CD4-positive, alpha-beta T cell (primary cell): ENCODE measurements at places on chromosomes 13 and 19.

DNA sequence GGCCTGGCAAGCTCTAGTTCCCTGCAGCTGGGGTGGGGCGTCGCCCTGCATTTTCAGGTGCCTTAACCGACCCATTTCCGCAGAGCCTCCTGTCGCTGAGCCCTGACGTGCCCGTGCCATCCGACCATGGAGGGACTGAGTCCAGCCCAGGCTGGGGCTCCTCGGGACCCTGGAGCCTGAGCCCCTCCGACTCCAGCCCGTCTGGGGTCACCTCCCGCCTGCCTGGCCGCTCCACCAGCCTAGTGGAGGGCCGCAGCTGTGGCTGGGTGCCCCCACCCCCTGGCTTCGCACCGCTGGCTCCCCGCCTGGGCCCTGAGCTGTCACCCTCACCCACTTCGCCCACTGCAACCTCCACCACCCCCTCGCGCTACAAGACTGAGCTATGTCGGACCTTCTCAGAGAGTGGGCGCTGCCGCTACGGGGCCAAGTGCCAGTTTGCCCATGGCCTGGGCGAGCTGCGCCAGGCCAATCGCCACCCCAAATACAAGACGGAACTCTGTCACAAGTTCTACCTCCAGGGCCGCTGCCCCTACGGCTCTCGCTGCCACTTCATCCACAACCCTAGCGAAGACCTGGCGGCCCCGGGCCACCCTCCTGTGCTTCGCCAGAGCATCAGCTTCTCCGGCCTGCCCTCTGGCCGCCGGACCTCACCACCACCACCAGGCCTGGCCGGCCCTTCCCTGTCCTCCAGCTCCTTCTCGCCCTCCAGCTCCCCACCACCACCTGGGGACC lies 1.2 kb downstream of the ZFP36 start:
- DNase-seq = peak; percentile 83

DNA sequence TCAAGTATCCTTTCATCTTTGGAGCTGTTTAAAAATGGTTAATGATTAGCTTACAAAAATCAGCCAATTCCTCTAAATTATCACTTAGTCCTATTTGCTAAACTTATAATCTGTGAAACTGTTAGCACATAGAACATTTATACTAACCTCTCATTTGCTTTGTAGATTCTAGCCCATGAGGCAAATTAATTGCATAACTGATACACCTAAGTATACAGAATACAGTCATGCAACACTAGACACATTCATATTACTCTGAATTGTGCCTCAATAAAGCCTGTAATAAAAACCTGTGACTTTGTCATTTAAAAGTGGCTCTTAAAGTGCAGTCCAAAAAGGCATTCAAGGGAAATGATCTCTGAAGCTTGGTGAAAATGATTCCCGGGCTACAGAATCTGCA lies 21.0 kb downstream of the SERPINE3 start:
- DNase-seq = no peak

- no peak for DNase-seq
Measured at GRCh38 chr19:17599780-17600179, 44.3 kb downstream of the COLGALT1 start.

GRCh38 chr19:46785054-46785979 lies 3.1 kb downstream of the SLC1A5 start:
- no peak for DNase-seq

GRCh38 chr13:73954808-73955207 lies 179.4 kb downstream of the KLF12 start:
- DNase-seq = no peak

GRCh38 chr19:16637535-16637934 lies 9.5 kb upstream of the MED26 start:
- no peak for DNase-seq

DNA sequence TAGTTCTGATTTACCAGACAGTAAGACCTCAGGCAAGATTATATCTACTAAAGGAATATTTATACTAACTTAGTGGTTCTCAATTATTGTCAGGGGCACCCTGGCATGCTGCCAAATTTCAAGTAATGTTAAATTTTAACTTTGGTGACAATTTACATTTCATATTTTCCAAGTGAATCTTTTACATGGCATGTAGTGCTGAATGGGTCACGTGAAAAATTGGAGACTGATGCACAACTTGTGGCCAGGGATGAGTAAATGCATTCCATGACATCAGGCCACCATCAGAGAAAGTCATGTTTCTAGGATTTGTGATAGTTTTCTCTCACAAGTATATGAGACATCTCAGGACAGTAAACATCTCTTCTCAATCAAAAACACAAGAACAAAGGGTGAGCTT lies 202.6 kb upstream of the SOX21 start:
- no peak for DNase-seq

- no peak for DNase-seq
Measured at GRCh38 chr13:25384758-25385410, 13.1 kb downstream of the ATP8A2 start.

DNA sequence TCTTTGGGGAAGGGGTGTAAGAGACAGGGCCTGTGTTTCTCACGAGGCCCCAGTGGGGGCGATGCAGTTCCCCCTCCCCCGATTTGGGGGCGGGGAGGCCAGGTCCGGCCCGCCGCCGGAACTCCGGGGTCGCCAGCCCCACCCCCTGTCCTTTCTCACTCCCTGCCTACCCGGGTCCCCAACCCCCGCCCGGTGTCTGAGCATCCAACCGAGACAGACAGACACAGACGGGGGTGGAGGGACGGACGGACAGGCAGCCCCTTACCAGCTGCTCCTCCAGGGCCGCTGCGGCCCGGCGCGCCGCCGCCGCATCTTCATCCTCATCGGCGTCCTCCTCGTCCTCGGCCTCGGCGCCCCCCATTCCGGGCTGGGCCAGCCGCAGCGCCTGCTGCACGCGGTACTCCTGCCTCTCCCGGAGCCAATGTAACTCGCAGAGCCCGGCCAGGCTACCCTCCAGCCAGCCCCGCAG lies 397 bp downstream of the DACT3 start:
- no peak for DNase-seq

GRCh38 chr19:16922949-16923348 lies 34.1 kb downstream of the F2RL3 start:
- no peak for DNase-seq

DNA sequence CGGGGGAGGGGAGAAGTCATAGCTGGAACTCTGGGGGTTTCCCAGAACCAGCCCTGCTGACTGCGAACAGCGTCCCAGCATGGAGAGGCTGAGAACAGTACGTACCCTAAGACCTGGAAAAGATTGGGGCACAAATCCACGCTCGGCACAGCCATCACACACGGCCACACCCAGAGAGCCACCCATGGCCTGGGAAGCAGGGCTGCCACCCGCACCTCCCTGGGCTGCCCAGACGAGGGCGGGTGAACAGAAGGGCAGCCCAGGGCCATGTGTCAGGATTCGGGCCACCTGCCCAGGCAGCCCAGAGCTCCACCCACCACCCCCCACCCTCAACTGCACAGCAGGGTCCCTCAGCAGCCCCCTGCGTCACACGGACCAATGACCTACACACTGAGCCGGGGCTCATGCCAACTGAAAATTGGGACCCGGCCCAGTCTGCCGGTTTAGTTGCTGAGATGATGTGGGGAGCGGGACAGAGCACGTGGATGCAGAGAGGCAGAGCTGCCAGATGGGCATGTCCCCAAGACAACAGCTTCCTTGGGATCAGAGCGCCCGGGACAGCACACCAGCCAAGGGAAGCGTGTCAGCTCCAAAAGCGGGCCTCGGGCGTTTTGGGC lies 8.5 kb downstream of the UBXN6 start:
- DNase-seq = no peak

GRCh38 chr19:37991841-37992248 lies 84.8 kb downstream of the SIPA1L3 start:
- DNase-seq = no peak

GRCh38 chr19:8641908-8642547 lies 11.6 kb downstream of the NFILZ start:
- DNase-seq = no peak

DNA sequence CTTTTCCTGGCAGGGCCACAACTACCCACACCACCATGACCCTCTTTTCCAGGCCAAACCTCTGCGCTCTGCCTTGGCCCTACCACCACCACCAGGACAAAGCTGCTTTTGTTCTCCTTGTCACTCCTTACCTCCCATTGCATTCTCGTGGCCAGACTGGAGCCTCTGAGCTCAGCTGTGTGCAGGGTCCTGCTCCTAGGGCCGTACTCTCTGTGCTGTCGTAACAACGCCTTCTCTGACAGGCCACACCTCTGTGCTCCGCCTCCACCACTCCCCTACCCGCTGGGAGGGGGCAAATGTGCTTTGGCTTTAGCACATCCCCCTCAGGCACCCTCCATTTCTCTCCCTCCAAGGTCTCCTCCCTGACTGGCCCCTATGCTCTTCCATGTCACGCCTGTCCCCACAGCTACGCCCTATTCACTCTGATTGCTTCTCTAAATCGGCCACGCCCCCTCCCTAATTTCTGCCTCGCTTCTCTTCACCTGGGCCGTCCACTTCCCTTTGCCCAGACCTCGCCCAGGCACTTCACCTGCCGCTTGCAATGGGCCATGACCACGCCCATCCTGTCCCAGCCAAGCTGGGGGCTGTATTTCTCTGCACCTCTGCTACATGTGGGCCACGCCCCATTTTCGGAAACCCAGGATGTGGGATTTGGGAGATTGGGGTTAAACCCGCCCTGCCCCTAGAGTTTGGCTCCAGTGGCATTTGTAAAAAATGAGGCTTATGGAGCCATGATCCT lies 472.3 kb downstream of the KLF12 start:
- no peak for DNase-seq

DNA sequence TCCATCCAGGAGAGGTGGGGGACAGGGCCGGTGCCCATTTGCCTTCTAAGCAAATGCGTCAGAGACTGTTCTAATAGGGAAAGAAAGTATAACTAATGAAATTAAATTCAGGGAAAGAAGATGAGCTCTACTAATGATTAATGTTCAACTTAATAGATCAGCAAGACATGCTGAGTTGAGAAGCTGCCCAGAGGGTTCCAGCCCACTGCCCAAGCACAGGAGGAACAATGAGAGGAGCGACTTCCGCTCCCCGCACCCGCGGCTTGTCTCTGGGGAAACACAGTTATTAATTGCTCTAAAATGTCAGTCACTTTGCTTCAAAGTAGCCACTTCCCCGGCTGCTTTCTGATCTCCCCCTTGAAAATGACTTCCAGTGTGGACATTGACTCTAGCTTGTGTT lies 331.3 kb downstream of the UQCRFS1 start:
- DNase-seq = no peak

DNA sequence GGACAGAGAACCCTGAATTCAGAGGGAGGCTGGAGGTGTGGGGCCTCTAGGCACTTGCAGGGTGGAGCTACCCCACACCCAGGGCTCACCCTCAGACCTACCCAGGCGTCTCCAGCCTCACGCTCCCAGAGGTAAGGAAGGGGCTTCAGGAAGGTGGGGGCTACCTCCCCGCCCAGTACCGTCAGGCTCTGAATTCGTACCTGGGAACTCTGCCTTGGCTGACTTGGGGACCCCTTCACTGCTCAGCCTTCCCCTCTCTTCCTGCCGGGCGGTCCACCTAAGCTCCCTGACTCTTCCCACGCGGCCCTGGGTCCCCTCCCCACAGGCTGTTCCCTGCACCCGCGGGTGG lies 28.5 kb upstream of the PARP4 start:
- no peak for DNase-seq

GRCh38 chr19:1090731-1091543 lies 4.2 kb downstream of the POLR2E start:
- DNase-seq = no peak

DNA sequence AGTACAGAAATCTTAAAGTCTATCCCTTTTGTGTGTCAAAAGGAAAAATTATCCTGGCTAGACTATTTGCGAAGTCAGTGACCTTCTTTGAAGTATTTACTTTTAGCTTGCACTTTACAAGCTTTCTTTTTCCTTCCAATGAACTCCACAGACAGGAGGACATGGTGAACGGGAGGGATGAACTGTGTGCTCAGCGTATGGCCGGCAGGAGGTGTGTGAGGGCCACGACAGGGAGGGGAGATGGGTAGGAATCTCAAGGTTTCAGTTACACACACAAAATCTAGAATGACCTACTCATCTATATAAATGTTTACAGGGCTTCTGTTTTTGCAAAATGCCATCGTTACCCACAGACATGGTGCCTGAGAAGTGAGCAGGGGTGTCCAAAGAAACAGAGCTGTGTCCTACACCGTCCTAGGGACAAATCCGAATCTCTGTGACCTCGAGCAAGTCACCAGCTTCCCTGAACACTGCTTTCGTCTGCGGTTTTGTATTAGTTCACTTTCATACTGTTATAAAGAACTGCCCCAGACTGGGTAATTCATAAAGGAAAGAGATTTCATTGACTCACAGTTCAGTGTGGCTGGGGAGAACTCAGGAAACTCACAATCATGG lies 537.2 kb downstream of the LIG4 start:
- no peak for DNase-seq

DNA sequence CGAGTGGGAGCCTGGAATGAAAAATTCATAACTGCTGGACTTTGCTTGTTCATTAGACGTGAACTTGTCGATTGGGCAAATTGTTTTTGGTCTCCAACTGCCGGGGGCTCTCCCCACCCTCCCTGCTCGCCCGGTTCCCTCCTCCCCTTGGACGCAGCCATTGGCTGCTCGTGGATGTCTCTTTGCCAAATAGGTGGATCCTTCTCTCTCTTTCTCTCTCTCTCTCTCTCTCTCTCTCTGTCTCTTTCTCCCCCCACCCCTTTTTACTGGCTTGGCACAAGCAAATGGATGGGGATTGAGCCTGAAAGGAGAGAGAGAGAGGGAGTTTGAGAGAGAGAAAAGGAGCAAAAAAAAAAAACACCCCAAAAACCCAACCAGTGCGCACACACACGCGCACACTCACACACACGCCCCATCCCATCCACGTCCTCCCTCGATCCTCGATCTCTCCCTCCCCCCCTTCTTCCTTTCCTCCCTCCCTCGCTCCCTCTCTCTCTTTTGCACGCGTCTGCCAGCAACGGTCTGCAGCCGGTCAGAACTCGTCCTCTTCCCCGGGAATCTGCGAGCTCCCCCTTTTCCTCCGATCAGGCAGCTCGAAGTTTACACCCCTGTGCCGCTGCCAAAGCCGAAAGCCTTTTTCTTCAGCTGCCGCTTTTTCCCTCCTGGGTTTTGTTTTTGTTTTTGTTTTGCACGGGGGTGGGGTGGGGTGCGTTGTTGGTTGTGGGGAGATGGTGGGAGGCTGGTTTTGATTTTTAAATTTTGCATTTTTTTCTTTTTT lies 27.8 kb downstream of the NFIX start:
- no peak for DNase-seq

GRCh38 chr13:29710511-29710910 lies 115.0 kb upstream of the SLC7A1 start:
- no peak for DNase-seq

GRCh38 chr19:887072-887471 lies 5.9 kb downstream of the MED16 start:
- DNase-seq = no peak
